ENCODE measurements at places on chromosomes 4 and X. TPM values are rescaled to one million over a fixed set of nuclear protein-coding genes. Genes with fewer than 3 reads are reported as not detected.

SLITRK4 gene
- 1.2 TPM for total RNA-seq

LINC00632 gene
- total RNA-seq: 68.0 TPM

PAGE1 gene
- not detected for total RNA-seq

TEC gene
- total RNA-seq: 8.4 TPM

RAB39B gene
- total RNA-seq: 6.4 TPM

VCX gene
- total RNA-seq: not detected

TMSB15A gene
- total RNA-seq: not detected

GRCh38 chr4:40335525-40335894, 377 bp downstream of the CHRNA9 start:
- H3K27me3 ChIP-seq: no peaks in the 10 kb centered on the region
- H3K27ac ChIP-seq: no peak overlapping the region
- no peaks in the 10 kb centered on the region for H3K36me3 ChIP-seq
- no peak for DNase-seq

GRCh38 chr4:99927566-99927965, 18.9 kb downstream of the DNAJB14 start:
- H3K4me1 ChIP-seq: peaks cover 45% of the 10 kb centered on the region
- no peak for DNase-seq
- no peak overlapping the region for H3K4me3 ChIP-seq
- H3K27ac ChIP-seq: no peak overlapping the region

GRCh38 chrX:2928191-2928582, 952 bp downstream of the ARSD start:
- peaks cover 8% of the 10 kb centered on the region for H3K4me1 ChIP-seq
- H3K4me3 ChIP-seq: peak overlapping the region; percentile 60
- peak; percentile 89 for DNase-seq
- no peaks in the 10 kb centered on the region for H3K27me3 ChIP-seq

- H3K4me1 ChIP-seq: no peaks in the 10 kb centered on the region
- DNase-seq: peak; percentile 70
- peaks cover 10% of the 10 kb centered on the region for H3K27me3 ChIP-seq
- H3K36me3 ChIP-seq: no peaks in the 10 kb centered on the region
Measured at GRCh38 chrX:150365990-150366911, 3.1 kb downstream of the MAMLD1 start.

- DNase-seq: no peak
- no peak overlapping the region for H3K27ac ChIP-seq
- H3K4me1 ChIP-seq: no peaks in the 10 kb centered on the region
- H3K4me3 ChIP-seq: no peak overlapping the region
Measured at GRCh38 chrX:108001218-108001814, 19.1 kb upstream of the TEX13B start.

DNA sequence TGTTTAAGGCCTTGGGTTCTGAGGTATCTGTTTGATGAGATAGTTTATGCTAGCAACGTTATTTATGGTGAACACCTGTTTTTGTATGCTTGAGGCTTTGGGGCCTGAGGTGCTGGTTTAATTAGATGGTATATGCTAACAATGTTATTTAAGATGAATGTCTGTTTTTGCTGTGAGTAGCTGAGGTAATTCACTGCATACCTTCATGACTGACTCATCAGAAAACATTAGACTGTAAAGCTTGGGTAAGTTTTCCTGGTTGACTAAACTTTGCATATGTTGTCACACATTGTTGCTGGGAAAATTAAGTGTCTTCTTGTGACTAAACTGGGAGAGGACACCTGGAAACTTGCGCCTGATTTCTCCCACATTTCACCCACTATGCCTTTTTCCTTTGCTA, 1026.6 kb downstream of the RAPGEF2 start:
- no peak overlapping the region for H3K27ac ChIP-seq
- DNase-seq: no peak
- H3K4me1 ChIP-seq: no peaks in the 10 kb centered on the region
- no peaks in the 10 kb centered on the region for H3K36me3 ChIP-seq
- no peak overlapping the region for H3K4me3 ChIP-seq
- H3K27me3 ChIP-seq: no peaks in the 10 kb centered on the region

DNA sequence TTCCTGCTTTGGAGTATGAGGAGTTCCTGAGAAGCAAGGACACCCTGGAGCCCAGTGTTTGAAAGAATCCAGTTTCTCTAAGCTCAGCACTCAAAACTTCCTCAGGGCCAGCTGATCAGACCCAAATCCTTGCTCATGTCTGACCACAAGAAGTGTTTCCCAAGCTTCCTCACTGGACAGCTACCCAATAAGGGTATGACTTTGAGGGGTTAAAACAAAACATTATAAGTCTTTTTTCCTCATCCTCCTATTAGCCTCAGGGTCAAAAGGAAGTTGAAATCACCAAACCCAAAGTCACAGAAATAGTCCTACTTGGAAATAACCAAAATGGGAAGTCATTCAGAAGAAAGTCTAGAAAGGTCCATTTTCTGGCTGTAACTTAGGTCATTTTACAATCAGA, 13.7 kb downstream of the ZBTB33 start:
- no peaks in the 10 kb centered on the region for H3K27me3 ChIP-seq
- DNase-seq: no peak
- no peak overlapping the region for H3K27ac ChIP-seq
- H3K36me3 ChIP-seq: no peaks in the 10 kb centered on the region
- no peaks in the 10 kb centered on the region for H3K4me1 ChIP-seq
- no peak overlapping the region for H3K4me3 ChIP-seq

- no peak overlapping the region for H3K27ac ChIP-seq
- H3K36me3 ChIP-seq: no peaks in the 10 kb centered on the region
- no peak overlapping the region for H3K4me3 ChIP-seq
- DNase-seq: no peak
- peaks cover 3% of the 10 kb centered on the region for H3K4me1 ChIP-seq
- H3K27me3 ChIP-seq: no peaks in the 10 kb centered on the region
Measured at GRCh38 chr4:138674209-138674608, 341.4 kb upstream of the NOCT start.

DNA sequence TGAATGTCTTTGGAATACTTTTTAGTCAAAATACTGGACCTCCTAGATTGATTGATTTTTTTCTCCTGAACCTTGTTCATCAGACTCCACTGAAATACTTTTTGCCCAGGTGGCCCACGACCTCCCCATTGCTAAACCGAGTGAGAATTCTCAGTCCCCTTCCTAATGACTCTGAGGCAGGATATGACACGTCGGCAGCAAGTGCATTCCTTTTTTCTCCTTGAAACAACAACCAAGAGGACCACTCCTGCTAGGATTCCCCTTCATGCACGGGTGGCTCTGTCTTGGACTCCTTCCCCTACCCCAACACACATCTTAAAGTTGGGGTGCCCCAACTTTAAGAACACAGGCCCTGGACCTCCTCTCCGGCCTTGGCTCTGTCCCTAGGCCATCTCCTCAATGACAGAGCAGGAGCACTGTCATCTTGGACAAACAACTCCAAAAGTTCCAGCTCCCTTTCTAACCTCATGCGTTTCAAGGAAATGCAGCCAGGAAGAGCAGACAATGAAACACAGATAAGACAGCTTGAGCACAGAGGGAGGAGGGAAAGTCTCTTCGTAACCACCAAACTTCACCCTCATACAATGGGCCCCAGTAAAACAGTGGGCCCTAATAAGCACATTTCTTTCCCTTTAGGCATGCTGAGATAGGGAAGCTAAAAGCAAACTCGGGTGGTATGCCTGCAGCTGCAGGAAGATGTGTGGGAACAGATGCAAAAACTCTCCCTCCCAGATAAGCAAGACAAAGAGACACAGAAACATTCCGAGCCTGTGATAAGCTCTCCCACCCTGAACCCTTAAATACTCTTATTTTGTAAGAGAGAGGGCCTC, 33.9 kb downstream of the ZBTB49 start:
- no peak for DNase-seq
- H3K36me3 ChIP-seq: no peaks in the 10 kb centered on the region
- peak overlapping the region; percentile 58 for H3K27ac ChIP-seq
- no peaks in the 10 kb centered on the region for H3K4me1 ChIP-seq
- no peak overlapping the region for H3K4me3 ChIP-seq

- H3K27ac ChIP-seq: no peak overlapping the region
- no peaks in the 10 kb centered on the region for H3K4me1 ChIP-seq
- no peaks in the 10 kb centered on the region for H3K36me3 ChIP-seq
- no peak for DNase-seq
- no peaks in the 10 kb centered on the region for H3K27me3 ChIP-seq
Measured at GRCh38 chr4:126755506-126755905, 877.3 kb upstream of the INTU start.

GRCh38 chr4:118077767-118078105, 43.5 kb downstream of the NDST3 start:
- no peak overlapping the region for H3K27ac ChIP-seq
- H3K4me3 ChIP-seq: no peak overlapping the region
- H3K36me3 ChIP-seq: no peaks in the 10 kb centered on the region

DNA sequence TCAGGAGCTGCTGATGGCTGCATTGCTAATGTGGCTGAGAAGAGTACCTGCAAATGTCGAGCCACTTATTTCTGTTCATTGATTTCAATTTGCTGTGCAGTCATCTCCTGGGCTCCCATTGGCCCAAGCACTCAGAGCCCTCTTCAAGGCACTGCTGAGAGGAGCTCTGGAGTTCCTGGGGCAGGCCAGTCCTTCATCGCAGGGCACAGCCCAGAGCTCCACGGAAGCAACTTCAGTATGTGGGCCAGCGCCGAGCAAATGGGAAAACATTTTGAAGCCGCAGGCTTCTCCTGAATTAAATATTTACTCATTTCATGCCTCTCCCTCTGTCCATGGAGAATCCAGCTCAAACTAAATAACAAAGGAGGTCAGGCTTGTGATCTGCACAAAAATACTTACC, 383.3 kb downstream of the BCOR start:
- no peaks in the 10 kb centered on the region for H3K36me3 ChIP-seq
- no peak overlapping the region for H3K4me3 ChIP-seq
- H3K27me3 ChIP-seq: no peaks in the 10 kb centered on the region

- no peak overlapping the region for H3K27ac ChIP-seq
- H3K36me3 ChIP-seq: no peaks in the 10 kb centered on the region
- no peaks in the 10 kb centered on the region for H3K4me1 ChIP-seq
- H3K27me3 ChIP-seq: no peaks in the 10 kb centered on the region
- DNase-seq: no peak
- no peak overlapping the region for H3K4me3 ChIP-seq
Measured at GRCh38 chrX:111624169-111624568, 56.8 kb upstream of the ALG13 start.

DNA sequence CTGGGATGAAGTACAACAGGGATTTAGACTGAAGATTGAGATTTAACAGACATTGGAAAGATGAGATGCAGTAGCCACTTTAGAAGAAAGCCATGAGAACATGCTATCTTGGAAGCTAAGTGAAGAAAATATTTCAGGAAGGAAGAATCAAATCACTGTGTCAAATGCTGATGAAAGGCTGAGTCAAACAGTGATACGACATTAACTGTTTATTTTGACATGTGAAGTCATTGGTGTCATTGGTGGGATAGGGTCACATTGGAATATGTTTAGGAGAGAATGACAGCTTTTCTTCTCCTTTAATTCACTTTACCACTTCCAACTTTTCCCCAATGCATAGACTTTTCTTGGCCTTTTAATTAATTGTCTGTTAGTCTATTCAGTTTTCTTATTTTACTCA, 653.0 kb upstream of the BOD1L1 start:
- no peaks in the 10 kb centered on the region for H3K27me3 ChIP-seq
- no peak for DNase-seq
- no peaks in the 10 kb centered on the region for H3K36me3 ChIP-seq
- no peaks in the 10 kb centered on the region for H3K4me1 ChIP-seq
- H3K4me3 ChIP-seq: no peak overlapping the region

DNA sequence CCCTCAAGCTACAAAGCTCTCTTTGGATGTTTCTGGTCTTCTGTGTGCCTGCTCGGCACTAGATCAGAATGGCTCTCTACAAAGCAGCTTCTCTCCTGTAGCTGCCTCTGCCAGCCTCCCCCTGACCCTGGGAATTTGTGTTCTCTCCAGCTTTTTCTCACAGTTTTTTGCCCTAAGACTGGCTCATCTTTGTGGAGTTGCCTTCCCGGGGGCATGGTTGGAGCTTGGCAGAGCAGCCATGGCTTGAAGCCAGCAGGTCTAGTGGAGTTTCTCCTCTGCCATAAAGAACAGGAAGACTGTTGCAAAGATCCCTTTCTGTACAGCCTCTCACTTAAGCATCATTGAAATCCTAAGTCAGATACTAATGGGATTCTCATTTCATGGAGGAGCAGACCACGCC, 163.3 kb upstream of the MAMLD1 start:
- peak; percentile 40 for DNase-seq
- no peaks in the 10 kb centered on the region for H3K27me3 ChIP-seq
- no peaks in the 10 kb centered on the region for H3K36me3 ChIP-seq
- H3K27ac ChIP-seq: no peak overlapping the region
- H3K4me1 ChIP-seq: no peaks in the 10 kb centered on the region

DNA sequence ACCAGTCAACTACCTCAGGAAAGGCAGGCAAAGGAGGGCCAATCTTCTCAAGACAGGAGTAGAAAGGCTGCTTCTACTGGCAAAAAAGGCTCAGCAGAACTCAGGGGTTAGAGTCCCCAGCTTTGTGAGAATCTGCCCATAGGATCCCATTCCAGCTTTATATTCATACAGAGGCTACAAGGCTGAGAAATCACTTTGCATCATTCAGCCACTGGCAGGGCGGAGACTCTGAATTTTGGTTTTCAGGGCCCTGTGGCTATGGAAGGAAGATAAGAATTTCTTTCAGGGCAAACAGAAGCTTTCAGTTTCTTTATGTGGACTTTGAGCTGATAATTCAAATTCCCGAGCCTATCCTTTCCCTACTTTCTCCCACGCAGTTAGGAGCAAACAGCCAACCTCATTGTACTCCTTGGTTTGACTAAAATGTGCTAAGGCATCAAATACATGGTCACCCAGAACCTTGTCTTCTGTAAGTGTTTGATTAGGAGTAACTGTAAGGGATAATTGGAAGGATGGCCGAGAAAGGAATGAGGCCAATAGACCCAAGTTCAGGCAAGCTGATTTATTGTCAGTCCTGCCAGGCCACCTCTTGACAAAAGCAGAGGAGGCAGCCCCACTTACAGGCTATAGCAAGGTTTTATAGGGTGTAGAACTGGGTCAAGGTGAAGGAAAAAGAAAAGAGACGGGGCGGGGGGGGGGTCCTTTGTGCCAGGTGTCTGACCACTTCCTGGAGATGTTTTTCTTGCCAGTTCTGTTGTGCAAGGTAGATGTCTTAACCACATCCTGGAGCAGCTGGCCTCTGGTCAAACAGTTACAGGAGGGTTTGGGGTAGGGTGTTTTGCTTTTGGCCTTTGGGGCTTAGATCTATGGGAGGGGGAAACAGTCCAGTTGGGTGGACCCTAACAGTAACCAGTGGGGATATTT, 165.3 kb upstream of the PPP1R2C start:
- H3K4me3 ChIP-seq: no peak overlapping the region
- no peaks in the 10 kb centered on the region for H3K36me3 ChIP-seq
- no peaks in the 10 kb centered on the region for H3K4me1 ChIP-seq
- no peaks in the 10 kb centered on the region for H3K27me3 ChIP-seq
- DNase-seq: peak; percentile 76
- H3K27ac ChIP-seq: peak overlapping the region; percentile 87

- H3K4me1 ChIP-seq: no peaks in the 10 kb centered on the region
- DNase-seq: no peak
- H3K27me3 ChIP-seq: no peaks in the 10 kb centered on the region
Measured at GRCh38 chr4:182250446-182250845, 7.2 kb downstream of the TENM3 start.
